EH (cell line): ENCODE measurements at places on chromosomes 2 and 18.
A peak's percentile ranks its signal among the peaks of the same experiment; 100 is the strongest.

- peak; percentile 57 for DNase-seq
Observed at GRCh38 chr2:159998961-159999360, 63.5 kb downstream of the PLA2R1 start.

- no peak for DNase-seq
Observed at GRCh38 chr2:129233166-129233565, 746.3 kb upstream of the RAB6C start.

GRCh38 chr2:159900343-159900742, 102.3 kb upstream of the CD302 start:
- DNase-seq, result no peak

DNA sequence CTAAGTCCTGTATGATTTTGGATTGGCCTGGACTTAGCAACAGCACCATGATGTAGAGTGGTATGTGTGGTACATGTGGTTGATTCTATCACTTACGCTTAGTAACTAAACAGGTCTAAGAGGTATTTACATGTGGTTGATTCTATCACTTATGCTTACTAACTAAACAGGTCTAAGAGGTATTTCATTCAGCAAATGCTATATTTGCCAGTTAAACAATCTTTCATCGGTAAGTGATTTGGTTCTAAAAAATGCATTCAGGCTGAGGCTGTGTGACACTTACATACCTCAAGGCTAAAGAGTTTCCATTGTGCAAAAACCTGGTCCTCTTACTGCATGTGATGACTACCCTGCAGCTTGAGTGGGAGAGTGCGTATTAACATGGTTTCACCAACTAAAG, 13.1 kb downstream of the EIF4E2 start:
- peak; percentile 33 for DNase-seq

DNA sequence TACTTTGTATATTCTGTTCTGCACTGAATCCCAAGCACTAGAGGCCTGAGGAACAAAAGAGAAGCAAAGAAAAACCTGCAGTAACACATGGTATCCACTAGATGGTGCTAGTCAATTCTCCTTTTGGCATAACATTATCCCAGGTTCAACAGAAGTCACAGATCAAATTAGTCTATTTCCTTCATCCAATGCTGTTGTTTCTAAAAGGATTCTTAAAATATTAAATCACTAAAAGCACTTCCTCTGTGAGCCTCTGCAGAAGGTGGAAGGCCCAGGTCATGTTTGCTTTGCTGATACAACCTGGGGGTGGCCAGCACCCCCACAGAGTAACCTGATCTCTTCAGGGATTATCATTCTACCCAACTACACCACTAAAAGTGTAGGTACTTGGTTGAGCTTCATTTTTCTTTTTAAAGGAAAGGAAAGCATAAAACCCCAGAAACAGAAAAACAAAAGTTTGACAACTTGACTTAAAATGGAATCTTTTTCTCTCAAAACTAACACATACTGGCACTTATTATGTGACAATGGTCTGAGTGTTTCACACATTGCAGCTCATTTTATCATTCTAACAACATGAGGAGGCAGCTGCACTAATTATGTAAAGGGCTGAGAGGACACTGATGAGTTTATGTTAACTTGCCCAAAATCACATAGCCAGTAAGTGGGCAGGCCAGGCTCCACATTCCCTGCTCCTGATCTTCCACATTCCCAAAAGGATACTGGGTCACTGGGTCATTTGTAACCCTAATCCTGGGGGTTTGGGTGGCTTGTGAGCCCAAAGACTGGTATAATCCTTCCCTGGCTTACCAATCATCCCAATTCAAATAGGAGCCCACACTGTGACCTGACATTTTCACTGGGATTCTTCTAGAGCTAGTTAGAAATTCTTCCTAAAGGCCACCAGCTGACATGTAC, 66.8 kb upstream of the DNER start:
- peak; percentile 65 for DNase-seq

- DNase-seq, result no peak
Observed at GRCh38 chr2:172993931-172994717, 81.5 kb upstream of the MAP3K20 start.

DNA sequence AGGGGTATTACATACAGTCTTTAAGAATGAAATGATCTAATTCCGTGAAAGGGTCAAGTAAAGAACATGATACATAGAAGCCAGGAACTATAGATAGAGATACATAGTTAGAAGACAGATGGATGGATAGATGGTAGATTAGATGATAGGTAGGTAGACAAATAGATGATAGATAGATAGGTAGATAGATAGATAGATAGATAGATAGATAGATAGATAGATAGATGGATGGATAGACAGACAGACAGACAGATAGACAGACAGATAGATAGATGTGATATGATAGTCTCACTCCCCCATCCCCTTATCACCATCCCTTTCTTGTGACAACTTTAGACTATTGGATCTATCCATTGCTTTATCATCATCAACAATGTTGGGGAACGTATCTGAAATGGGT, 448.2 kb downstream of the METTL4 start:
- DNase-seq, result no peak

- DNase-seq, result no peak
Observed at GRCh38 chr2:57450170-57450569, 596.4 kb upstream of the VRK2 start.

GRCh38 chr2:121524685-121525425, 5.8 kb upstream of the RNU4ATAC start:
- DNase-seq, result no peak

- no peak for DNase-seq
Observed at GRCh38 chr2:218327451-218328210, 29.0 kb upstream of the CATIP start.
